ENCODE measurements at places on chromosomes 2 and 18. TPM values are rescaled to one million over a fixed set of nuclear protein-coding genes. Genes with fewer than 3 reads are reported as not detected.

- DNase-seq: no peak
Measured at GRCh38 chr2:207796585-207797350, 27.1 kb upstream of the FZD5 start.

GRCh38 chr2:8276026-8276425 is 405.8 kb upstream of the ID2 start:
- no peak for DNase-seq

- DNase-seq: no peak
Measured at GRCh38 chr2:188789951-188790350, 184.2 kb upstream of the COL3A1 start.

The ELOA2 gene
- total RNA-seq: not detected

DNA sequence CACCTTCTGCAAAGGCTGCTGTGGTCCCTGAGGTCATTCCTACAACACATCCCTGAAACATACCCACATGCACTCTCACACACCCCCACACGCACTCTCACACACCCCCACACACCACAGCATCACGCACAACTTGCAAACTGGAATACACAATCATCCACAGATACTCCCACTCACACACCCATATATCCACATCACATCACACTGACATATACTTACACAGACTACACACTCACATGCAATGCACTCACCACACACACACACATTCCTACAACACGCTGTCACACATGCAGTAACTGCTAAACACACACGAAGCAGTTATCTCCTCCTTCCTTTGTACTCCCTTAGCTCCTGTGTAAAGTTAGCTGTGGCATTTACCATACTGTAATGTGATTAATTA is 57.1 kb upstream of the PKDCC start:
- DNase-seq: no peak

- DNase-seq: no peak
Measured at GRCh38 chr2:212109792-212110680, 428.6 kb downstream of the ERBB4 start.

Data from M059J (cell line).